ENCODE measurements at places on chromosomes 1 and 21.

DNA sequence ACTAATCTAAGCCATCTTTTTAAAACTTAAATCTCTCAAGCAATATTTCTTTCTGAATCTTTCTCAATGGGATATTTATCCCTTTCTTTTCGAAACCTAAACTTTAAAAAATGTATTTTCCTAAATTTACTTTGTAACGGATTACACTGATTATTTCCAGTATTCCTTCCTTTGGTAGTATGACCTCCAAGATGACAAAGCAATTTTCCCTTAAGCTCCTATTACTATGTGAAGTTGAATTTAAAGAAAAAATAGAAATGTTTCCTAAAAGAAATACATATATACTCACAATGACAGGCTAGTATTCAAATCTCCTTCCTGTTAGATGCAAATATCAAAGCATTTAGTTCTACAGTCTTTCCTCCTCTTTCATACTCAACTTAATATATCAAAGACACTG, 15.8 kb downstream of the SCAF4 start:
- no peak for DNase-seq

GRCh38 chr1:233904633-233905415, at the start of gene SLC35F3:
Gene SLC35F3 (plus strand): TSS chr1:233904676.
- DNase-seq, result no peak

DNA sequence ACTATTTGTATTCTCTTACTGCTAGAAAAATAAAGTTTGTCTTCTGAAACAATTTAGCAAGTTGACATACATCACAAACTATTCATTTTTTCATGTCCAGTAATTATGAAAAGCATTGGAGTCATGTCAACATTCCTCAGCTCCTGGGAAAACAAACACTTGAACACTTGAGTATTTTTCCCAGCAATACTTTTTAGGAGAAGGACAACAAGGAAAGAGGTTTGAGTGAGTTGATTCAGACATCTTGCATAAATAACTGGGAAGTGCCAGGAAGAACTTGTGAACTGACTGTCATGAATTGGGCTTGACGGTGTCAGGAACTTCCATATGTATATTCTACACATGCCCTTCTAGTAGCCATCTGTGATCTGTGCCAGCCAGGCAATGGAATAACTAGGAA, 195.6 kb downstream of the HMCN1 start:
- no peak for DNase-seq

GRCh38 chr1:10836726-10837125, 40.3 kb upstream of the CASZ1 start:
- no peak for DNase-seq

DNA sequence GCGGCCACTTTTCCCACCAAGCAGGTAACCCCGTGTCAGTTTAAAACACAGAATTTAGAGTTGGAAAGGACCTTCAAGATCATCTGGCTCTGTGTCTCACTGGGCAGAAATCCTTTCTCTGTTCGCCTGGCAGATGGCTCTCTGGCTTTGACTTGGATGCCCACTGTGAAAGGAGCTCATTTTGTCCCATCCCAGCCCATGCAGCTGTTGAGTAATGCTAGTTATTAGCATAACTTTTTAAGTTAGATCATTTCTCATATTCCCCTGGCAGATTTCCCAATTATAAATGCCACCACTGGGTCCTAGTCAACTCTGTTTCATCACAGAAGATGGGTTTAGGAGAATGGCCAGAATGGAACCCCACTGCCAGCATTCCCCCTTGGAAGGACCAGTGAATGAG, 55.9 kb downstream of the SLC35F3 start:
- DNase-seq, result no peak

Data from stimulated activated CD8-positive, alpha-beta memory T cell treated with anti-CD3 and anti-CD28 coated beads, Interleukin-12 subunit alpha, Interleukin-12 subunit beta, amount 100 ng/mL, for 4 hours (primary cell).